Colonic mucosa (tissue), 4 donors: ENCODE measurements at places on chromosomes 12 and 14. TPM values are rescaled to one million over a fixed set of nuclear protein-coding genes. Genes with fewer than 3 reads are reported as not detected.

GRCh38 chr14:74697543-74697942 lies 15.3 kb downstream of the AREL1 start:
- DNase-seq: no peak

DNA sequence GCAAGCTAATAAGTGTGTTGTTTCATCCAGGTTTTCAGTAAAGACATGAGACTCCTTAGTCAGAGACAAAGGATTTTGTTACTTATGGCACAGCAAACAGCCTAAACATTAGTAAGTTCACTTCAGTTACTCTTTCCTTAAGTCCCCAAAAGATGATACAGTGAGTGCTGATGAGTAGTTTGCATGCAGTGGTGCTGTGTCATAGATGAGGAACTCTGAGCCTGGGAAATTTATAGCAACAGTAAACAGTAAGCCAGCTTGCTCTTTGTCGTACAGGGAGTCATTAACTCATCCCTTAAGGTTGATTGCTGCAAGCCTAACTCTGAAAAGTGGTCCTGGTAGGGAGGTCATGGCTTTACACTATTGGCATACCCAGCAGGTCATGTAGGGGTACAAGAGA lies 208.6 kb upstream of the OR4E1 start:
- no peak for DNase-seq

The STAC3 gene
- total RNA-seq: 2.7 TPM

The RAD51B gene
- 12.7 TPM for total RNA-seq

- DNase-seq: no peak
These were observed 147.4 kb upstream of the FOXN3 start for GRCh38 chr14:89564286-89564957.

DNA sequence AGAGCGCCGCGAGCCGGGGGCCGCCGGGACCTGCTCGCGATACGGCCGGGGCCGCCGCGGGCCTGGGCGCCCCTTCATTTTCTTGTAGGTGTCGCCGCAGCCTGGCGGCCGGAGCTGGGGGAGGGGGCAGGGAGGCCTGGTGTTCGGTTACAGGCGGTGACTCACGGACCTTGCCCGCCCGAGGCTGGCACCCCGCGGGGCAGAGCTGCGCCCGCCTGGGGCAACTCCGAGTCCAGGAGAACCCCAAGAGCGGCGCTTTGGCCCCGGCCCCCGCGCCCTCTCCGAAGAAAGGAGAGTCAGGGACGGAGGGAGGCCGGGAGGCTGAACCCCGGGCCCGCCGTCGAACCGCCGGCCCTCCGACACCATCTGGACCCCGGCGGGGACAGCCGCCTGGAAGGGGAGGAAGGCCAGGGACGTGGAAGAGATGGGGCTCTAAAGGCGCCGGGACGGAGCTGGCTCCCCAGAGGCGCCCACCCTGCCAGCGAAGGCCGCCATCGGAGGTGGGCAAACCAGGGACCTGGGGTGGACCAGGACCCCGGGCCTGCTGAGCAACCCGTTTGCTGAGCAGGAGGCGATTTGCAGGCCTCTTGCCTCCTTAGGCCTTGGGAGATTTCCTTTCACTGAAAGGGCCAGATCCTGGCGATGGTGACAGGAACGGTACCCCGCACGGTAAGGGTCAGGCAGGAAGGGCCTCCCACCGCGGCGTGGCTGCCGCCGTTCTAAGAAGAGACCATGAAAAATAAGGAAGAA lies 843 bp upstream of the NUAK1 start:
- DNase-seq: peak; percentile 81

GRCh38 chr12:25001311-25001710 lies 52.4 kb upstream of the BCAT1 start:
- no peak for DNase-seq

GRCh38 chr14:92954933-92955332 lies 32.0 kb downstream of the CHGA start:
- no peak for DNase-seq

- no peak for DNase-seq
These were observed 62.2 kb downstream of the SOX5 start for GRCh38 chr12:23887055-23887835.

DNA sequence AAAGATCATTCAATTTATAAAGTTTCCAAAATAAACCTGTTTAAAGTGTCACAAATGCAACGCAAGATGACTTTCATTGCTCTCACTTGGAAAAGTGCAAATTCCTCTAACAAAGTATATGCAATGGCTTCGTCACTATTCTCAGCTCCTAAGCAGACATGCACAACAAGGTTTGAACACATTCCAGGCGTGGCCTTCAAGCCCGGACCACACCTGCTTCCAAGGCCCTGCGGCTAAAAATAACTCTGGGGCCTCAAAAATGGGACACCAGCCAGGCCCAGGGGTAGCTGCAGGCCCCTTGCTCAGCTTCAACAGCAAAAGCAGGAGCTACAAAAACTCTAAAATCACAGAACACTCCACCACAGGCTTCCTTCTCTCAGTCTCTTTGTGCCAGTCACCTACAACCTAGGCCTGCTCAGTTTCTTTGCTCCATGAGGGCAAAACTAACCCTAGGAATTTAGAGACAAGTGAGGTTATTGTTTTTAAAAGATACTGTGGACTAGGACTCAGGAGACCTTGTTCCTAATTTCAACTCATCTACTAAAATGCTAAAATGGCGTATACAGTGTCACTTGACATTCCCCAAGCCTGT lies 29.3 kb downstream of the DUSP16 start:
- DNase-seq: peak; percentile 75

- DNase-seq: no peak
These were observed 27.0 kb upstream of the EEA1 start for GRCh38 chr12:92955997-92956663.

The TMED10 gene
- 432 TPM for total RNA-seq

- no peak for DNase-seq
These were observed 15.8 kb downstream of the FOXN3 start for GRCh38 chr14:89401241-89401640.

GRCh38 chr12:125683748-125684381 lies 618.6 kb downstream of the AACS start:
- peak; percentile 23 for DNase-seq

The IL23A gene
- not detected for total RNA-seq

GRCh38 chr12:4412465-4412864 lies 33.0 kb upstream of the FGF23 start:
- no peak for DNase-seq
